ENCODE measurements at places on chromosomes 1 and 21. TPM values are rescaled to one million over a fixed set of nuclear protein-coding genes. Genes with fewer than 3 reads are reported as not detected.

GRCh38 chr1:101162300-101162699 lies 74.5 kb upstream of the S1PR1 start:
- no peak for DNase-seq
- H3K4me3 ChIP-seq: no peak overlapping the region
- H3K27me3 ChIP-seq: no peaks in the 10 kb centered on the region
- H3K4me1 ChIP-seq: no peaks in the 10 kb centered on the region

GRCh38 chr1:3061981-3062615 lies 6.9 kb upstream of the PRDM16 start:
- H3K27me3 ChIP-seq: no peaks in the 10 kb centered on the region
- DNase-seq: no peak
- H3K4me3 ChIP-seq: no peak overlapping the region
- H3K36me3 ChIP-seq: no peaks in the 10 kb centered on the region
- no peak overlapping the region for H3K27ac ChIP-seq

GRCh38 chr21:42201615-42202161 lies 17.3 kb upstream of the ABCG1 start:
- H3K4me1 ChIP-seq: peaks cover 35% of the 10 kb centered on the region
- H3K27me3 ChIP-seq: no peaks in the 10 kb centered on the region
- no peak for DNase-seq
- no peak overlapping the region for H3K27ac ChIP-seq
- H3K4me3 ChIP-seq: no peak overlapping the region

DNA sequence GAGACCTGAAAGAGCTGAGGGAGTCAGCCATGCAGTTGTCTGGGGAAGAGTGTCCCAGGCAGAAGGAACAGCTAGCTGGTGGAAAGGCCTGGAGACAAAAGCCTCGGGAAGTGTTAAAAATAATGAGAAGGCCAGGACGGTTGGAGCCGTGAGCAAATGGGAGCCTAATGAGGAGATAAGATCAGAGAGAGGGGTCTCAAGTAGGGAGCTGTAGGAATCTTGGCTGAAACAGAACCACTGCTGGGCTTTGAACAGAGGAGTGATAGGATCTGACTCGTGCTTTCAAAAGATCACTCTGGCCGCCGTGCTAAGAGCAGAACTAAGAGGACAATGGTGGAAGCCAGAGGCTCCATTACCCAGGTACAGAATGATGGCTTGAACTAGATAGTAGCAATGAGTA lies 1.9 kb upstream of the FOXJ3 start:
- H3K27me3 ChIP-seq: no peaks in the 10 kb centered on the region
- DNase-seq: no peak
- no peak overlapping the region for H3K27ac ChIP-seq
- peaks cover 10% of the 10 kb centered on the region for H3K4me1 ChIP-seq
- H3K4me3 ChIP-seq: no peak overlapping the region

DNA sequence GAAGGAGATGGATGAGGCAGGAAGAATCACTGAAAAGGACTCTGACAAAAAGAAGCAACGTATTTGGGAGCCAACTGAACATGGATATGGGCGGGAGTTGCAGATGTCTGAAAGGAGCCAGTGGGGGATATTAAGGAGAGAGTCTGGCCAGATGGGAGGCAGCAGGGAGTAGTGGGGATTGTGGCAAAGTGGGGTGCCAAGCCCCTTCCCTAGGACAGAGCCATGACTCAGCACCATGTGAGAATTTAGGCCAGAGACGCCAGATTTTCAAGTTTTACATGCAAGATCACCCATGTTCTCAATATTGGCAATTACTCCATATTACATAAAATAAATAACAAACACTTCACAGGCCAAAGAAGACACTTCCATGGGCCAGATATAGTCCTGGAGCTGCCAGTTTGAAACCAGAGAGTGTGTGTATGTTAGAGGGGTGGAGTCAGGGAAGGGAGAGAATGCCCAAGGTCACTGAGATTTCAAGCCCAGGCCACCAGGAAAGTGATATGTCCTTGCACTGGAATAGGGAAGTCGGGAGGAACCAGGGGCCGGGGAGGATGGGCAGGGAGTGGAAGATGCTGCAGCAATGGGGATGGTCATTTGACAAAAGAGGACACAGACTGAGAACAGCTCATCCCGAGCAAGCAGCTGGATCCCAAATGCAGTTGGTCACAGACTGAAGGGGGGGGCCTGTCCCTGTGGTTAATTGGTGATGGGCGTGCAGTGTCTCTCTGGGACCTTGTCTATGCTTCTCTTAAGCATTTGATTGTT lies 23.5 kb downstream of the TMEM51 start:
- no peak overlapping the region for H3K4me3 ChIP-seq
- no peaks in the 10 kb centered on the region for H3K36me3 ChIP-seq
- H3K27me3 ChIP-seq: peaks cover 3% of the 10 kb centered on the region
- no peak overlapping the region for H3K27ac ChIP-seq
- H3K4me1 ChIP-seq: peaks cover 10% of the 10 kb centered on the region
- DNase-seq: no peak

GRCh38 chr1:220326578-220326977 lies 54.3 kb upstream of the RAB3GAP2 start:
- no peaks in the 10 kb centered on the region for H3K4me1 ChIP-seq
- H3K27me3 ChIP-seq: no peaks in the 10 kb centered on the region
- DNase-seq: no peak
- no peak overlapping the region for H3K27ac ChIP-seq
- H3K36me3 ChIP-seq: no peaks in the 10 kb centered on the region

DNA sequence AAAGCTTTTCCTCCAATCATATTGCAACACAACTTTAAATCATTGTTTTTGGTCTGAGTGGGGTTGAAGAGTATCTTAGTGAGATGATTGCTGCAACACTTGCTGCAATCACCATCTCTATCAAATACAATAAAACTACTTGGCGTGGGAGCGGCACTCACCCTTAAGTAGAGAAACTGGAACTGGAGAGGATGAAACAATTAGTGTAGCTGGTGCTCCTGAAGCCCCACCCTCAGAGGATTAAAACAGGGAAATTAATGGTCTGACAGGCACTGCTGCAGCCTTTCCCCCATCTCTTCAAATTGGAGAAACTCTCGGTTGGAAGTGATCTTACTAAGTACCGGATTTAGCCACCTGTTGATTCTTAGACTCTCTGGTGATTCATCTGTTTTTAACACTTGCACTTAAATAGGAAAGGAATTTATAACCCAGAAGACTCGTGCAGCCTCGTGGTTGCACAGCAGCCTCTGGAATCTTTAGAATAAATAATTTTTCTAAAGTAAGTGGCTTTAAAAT lies 80.5 kb upstream of the KIF26B start:
- H3K36me3 ChIP-seq: no peaks in the 10 kb centered on the region
- no peak overlapping the region for H3K4me3 ChIP-seq
- no peaks in the 10 kb centered on the region for H3K4me1 ChIP-seq
- no peak overlapping the region for H3K27ac ChIP-seq
- DNase-seq: no peak

GRCh38 chr1:223186800-223187199 lies 43.8 kb upstream of the TLR5 start:
- H3K4me1 ChIP-seq: peaks cover 21% of the 10 kb centered on the region
- no peaks in the 10 kb centered on the region for H3K27me3 ChIP-seq
- DNase-seq: no peak
- H3K4me3 ChIP-seq: no peak overlapping the region
- H3K36me3 ChIP-seq: no peaks in the 10 kb centered on the region
- H3K27ac ChIP-seq: no peak overlapping the region

DNA sequence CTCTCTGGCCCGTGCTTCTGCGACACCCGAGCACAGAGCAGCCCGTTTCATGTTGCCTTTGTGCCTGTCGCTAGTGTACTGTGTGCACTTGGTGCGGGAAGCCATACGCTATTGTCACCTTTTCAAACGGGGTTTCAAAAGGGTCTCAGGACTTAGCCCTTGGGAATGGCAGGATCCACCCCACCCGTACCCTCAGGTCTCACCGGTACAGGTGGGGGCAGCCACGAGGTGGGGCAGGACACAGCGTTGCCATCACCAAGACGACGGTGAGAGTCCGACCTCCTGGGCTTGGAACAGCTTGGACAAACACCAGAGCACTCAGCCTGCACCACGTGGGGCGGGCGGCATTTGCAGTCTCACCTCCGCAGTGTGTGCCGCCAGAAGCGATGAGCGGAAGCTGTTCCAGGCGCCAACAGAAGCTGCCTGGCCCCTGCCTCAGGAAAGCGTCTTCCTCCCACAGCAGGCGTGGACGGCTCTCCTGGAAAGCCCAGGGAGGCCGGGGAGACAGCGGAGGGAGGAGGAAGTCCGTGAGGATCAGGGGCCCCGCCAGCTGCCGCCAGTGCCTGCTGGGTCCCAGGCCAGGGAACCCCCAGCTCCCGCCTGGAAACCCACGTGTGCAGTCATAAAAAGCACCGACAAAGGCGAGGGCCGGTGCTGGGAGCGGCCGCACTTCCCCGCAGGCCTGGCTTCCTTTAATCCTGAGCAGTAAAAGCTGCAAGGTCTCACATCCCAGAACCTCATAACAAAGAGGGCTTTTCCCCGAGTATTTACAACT lies 131.3 kb upstream of the ARHGEF16 start:
- H3K36me3 ChIP-seq: no peaks in the 10 kb centered on the region
- H3K4me3 ChIP-seq: no peak overlapping the region
- no peaks in the 10 kb centered on the region for H3K27me3 ChIP-seq
- no peak for DNase-seq
- H3K4me1 ChIP-seq: no peaks in the 10 kb centered on the region

DNA sequence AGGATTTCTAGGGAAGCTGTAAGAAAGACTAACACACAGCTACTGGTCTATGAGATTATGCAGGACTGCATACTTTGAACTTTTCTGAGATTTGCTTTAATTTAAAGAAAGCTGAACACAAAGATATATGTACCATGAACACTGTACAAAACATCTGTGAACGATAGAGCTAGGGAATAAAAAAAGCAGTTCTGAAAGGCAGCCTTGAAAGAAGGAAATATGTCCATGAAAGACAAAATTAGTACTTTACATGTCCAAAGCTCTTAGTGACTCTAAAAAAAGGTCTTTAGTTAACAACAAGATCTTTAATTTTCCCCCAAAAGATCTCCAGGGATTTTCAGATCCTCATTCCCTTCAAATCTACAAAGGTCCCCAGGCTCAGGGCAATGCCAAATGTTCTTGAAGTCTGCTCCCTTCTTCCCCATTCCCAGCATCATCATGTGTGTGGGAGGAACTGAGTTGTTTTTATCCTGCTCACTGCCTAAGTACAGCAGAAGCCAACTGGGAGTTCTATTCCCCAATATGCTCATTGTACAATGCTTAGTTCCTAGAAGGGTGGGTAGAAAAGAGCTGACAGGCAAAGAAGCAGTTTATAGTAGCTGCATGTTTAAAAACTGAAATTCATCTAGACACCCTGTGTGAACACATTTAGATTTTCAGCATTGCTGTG lies 60.1 kb upstream of the PTCH2 start:
- H3K27ac ChIP-seq: no peak overlapping the region
- no peaks in the 10 kb centered on the region for H3K4me1 ChIP-seq
- no peak for DNase-seq
- H3K36me3 ChIP-seq: no peaks in the 10 kb centered on the region
- H3K27me3 ChIP-seq: no peaks in the 10 kb centered on the region
- no peak overlapping the region for H3K4me3 ChIP-seq

DNA sequence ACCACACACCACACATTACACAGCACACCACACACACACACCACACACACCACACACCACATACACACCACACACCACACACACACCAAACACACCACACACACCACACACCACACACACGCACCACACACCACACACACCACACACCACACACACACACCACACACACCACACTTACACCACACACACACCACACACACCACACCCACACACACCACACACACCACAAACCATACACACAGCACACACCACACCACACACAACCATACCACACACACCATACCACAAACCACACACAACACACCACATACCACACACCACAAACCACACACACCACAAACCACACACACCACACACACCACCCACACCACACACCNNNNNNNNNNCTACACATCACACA lies 40.9 kb upstream of the SIK1 start:
- DNase-seq: no peak
- H3K36me3 ChIP-seq: no peaks in the 10 kb centered on the region
- no peaks in the 10 kb centered on the region for H3K27me3 ChIP-seq
- no peak overlapping the region for H3K4me3 ChIP-seq
- H3K27ac ChIP-seq: no peak overlapping the region

DNA sequence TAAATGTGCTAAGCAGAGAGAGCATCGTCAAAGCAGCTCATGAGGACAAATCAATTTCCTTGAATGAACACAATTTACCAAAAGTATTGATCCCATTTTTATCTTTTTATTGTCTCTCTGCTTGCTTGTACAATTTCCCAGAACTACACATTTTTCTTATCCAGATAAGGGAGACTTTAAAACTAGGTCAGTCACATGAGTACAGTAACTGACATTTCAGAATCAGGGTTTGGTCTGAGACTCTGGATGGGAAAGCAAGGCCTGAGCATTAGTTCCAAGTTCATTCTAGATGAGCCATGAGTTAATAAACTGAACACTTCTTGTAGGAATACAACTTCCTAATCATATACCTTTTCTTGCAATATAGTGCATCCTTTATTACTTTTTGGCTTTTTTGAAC lies 11.5 kb upstream of the DENND2D start:
- DNase-seq: no peak
- no peak overlapping the region for H3K27ac ChIP-seq
- peaks cover 44% of the 10 kb centered on the region for H3K4me1 ChIP-seq
- no peaks in the 10 kb centered on the region for H3K36me3 ChIP-seq

DNA sequence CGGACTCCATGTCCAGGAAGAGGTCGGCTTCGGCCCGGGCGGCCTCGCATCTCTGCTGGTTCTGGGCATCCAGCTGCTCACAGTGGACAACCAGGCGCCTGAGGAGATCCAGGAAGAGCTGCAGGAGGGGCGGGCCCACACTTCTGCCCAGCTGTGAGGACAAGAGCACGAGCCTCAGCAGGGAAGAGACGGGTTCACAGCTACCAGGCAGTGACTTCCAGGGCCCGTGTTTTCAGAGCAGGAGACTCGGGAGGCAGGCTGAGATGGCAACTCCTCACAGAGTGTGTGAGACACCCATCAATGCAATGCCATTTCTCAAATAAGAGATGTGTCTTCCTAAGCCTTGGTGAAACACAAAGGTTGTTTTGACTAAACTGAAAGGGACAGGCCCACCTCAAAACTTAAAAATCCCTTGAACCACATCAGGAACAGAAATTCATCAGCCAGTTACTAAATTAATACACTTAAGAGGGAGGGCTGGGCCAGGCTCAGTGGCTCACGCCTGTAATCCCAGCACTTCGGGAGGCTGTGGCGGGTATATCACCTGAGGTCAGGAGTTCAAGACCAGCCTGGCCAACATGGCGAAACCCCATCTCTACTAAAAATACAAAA lies 43.4 kb downstream of the URB1 start:
- H3K27me3 ChIP-seq: no peaks in the 10 kb centered on the region
- peaks cover 5% of the 10 kb centered on the region for H3K4me1 ChIP-seq
- peaks cover 84% of the 10 kb centered on the region for H3K36me3 ChIP-seq
- DNase-seq: no peak

Gene HSPG2
- total RNA-seq: 0.93 TPM

Gene TCEA3
- 0.94 TPM for total RNA-seq

Gene CACNA1S
- total RNA-seq: not detected

Measured in natural killer cell (primary cell).